Testis (tissue), 5 donors: ENCODE measurements at places on chromosomes 6 and 20.

DNA sequence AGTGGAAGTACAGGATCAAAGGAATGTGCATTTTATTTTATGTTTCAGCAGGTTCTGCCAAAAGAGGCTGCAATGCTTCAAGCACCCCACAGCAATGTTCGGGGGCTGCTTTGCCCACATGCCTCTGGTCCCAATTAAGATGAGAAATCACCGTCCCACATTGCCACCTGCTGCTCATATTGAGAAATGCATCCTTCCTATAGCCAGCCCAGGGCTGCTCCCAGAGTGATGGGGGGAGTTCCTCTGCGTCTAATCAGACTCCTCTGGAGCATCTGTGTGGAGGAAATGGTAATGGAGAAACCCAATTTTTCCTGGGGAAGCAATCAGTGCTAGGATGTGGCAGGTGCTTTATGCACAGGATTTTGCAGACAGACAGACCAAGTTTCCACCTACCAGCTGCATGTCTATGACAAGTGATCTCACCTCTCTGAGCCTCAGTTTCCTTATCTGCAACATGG, 33.7 kb downstream of the PTGIS start:
- DNase-seq: peak; percentile 74

- no peak for DNase-seq
Observed at GRCh38 chr6:154653385-154653784, 79.8 kb upstream of the SCAF8 start.

GRCh38 chr6:37934276-37934675, 114.7 kb downstream of the ZFAND3 start:
- no peak for DNase-seq

GRCh38 chr6:10300071-10300470, 114.8 kb downstream of the TFAP2A start:
- DNase-seq: no peak

DNA sequence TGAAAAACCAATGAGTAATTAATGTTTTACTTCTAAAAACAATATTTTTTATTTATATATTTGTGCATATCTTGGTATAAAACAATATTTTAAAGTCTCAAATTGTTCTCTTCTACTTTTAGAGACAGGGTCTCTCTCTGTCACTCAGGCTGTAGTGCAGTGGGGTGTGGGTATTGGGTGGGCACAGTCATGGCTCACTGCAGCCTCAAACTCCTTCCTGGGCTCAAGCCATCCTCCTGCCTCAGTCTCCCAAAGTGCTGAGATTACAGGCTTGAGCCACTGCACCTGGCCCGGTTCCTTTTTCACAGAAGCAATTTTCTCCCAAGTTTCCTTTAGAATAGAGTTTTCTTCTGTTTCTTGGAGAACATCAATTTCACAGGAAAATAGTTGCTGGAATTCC, 102.8 kb downstream of the TMEM242 start:
- no peak for DNase-seq
